AG04449 (cell line): ENCODE measurements at places on chromosomes 3 and 15.

GRCh38 chr15:73851689-73852088 is 21.7 kb upstream of the TBC1D21 start:
- DNase-seq, result no peak

- no peak for DNase-seq
These were observed 647.2 kb upstream of the UBE2E2 start for GRCh38 chr3:22555753-22556435.

DNA sequence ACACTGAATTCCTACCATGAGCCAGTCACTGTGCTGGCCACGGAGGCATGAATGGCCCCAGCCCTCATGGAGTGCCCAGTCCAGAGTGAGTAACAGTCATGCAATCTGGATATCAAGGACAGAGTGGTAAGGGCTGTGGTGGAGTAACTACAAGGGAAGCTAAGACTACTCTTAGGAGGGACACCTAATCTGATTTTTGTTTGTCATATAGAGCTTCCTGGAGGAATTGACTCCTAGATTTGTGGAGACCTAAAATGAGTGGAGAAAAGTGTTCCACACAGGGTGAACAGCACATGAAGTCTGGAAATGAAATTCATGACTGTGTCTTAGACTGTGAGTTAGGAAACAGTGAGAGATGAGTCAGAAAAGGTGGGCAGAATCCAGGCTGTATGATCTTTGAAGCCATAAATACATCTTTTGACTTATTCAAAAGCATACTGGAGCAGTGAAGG is 219.9 kb downstream of the NFKBIZ start:
- DNase-seq, result no peak

DNA sequence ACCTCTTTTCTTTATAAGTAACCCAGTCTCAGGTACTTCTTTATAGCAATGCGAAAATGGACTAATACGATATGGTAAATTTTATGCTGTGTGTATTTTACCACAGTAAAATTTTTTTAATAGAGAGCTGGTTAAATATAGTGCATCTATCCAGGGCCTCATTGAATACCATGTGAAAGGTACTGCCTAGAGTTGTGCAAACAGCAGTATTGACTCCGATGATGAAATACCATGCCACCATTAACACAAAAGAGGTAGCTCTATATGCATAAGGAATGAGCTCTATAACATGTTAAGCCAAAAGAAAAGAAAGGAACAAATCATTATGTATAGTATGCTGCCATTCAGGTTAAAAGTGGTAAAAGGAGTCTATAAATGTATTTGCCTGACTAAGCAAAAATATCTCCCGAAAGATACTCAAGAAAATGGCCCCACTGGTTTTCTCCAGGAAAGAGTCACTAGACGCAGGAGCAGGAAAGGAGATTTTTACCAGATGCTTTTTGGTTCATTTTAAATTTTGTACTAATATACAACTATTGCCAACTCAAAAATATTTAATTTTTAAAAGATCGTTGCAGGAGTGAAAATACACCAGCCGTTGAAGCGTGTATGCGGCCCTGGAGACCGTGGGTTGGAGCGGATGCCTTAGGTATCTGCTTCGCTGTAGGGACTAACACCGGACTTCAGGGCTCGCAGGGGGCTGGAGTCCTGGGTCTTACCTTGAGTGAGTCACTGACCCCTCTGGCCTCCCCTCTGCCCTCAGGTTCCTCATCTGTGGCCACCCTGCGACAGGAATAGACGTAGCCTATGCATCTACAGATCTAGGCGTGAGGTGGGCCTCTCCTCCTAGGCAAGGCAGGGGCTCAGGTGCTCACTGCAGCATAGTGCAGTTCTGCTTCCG is 120.1 kb downstream of the CHSY1 start:
- DNase-seq, result no peak

- DNase-seq, result no peak
These were observed 31.3 kb downstream of the EDEM1 start for GRCh38 chr3:5218815-5219214.

- no peak for DNase-seq
These were observed 36.2 kb downstream of the ILDR1 start for GRCh38 chr3:121985846-121986245.
